CMK (cell line): ENCODE measurements at places on chromosomes 1 and 21.

DNA sequence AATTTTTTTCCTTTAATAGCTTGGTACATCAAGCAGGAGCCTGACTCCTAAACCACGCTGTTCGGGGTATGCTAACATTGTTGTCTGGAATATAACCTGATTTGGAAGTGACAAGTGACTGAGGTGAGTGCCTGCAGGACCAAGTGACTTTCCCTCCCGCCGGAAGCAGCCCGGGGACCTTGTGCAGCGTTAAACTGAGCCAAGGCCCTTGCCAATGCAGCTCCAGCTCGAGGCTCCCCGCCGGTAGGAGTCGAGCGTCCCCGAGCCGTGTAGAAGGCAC lies 716 bp upstream of the MTARC1 start:
- DNase-seq: no peak

DNA sequence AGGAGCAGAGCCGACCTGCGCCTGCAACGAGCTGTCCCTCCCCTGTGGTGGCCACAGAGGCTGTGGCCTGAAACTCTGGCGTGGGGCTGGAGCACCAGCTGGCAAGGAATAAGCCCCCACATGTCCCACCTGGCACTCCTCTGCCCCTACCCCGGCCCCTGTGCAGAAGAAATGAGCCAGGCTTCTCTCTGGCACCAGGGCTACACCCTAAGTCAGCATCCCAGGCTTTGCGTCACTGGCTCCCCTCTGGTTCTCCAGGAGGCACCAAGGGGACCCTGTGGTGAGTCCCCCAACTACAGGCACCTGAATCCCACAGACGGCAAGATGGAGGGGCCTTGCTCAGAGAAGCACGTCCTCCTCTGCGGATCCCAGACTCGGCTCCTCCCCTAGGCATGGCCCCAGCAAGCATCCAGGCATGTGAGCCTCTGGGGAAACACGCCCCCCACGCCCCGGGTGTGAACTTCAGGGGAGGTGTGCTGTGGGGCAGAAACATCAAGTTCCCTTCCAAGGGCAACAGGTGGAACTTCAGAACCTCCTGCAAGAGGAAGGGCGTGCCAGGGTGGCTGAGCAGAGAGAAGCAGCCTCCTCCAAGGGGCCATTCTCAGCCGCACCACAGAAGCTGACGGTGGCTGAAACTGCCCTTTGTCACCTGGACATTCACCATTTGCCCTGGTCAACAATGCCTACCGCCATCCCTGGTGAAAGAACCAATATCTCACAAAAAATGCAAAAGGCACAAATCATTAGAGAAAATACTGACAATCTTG lies 2.9 kb downstream of the KRTAP10-7 start:
- no peak for DNase-seq

GRCh38 chr1:50246869-50247268 lies 138.1 kb downstream of the ELAVL4 start:
- no peak for DNase-seq

DNA sequence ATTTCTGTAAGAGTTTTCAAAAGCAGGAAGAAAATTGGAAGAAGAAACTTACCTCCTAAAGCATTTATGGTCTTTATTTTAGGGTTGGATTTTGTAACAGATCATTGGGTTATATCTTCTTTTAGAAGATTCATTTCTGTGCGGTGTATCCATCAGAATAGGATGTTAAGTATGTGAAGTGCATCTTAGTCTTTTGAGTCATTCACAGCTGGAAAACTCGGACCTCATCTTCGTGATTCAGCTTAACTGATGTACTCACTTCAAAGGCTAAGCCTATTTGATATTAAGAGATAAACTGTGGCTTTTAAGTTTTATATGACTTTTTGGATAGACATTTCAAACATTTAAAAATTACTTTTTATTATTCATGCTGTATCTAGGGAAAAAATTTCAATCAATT lies 56.3 kb downstream of the GIPC2 start:
- no peak for DNase-seq

- DNase-seq: no peak
Observed at GRCh38 chr1:109094377-109094803, 3.8 kb downstream of the TMEM167B start.

GRCh38 chr1:81237473-81238089 lies 563.2 kb upstream of the ADGRL2 start:
- no peak for DNase-seq

DNA sequence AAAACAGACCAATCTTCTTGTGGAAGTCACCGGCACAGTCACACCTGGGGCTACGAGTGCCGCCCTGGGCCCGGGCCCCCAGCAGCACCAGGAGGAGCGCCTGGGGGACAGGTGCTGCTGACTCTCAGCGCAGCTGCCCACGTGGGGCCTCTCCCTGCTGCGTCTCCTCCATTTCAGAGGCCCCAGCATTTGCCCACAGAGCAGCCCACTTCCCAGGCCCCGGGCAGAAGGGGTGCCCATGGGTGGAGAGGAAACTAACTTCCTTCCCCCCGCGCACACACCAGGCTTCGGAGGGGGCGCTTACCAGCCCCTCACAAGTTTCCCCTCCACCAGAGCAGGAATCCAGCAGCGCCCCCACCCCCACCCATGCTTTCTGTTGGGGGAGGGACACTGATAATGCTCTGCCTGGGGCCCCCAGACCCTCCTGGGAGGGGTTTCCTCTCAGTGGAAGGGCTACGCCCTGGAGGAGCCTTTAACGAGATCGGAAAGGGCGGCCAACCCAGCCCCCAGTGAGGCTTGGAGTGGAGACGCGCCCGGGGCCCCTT lies 440 bp downstream of the TNFRSF25 start:
- no peak for DNase-seq

DNA sequence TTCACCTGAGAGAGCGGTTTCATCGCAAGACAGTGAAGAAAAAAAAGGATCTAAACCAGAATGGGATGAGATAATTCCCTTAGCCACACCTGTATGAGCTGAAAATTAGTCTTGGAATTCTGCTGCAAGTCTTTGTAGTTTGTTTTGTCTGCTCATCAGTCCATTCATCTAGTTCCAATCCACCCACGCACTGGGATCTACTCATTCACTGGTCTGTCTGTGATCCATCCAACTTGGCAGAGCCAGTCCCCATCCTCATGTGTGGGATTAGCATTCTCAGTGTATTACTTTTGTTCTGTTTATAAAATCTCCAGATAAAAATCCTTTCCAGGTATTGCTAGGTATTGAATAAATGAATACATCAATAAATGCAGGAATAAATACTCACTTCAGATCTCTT lies 266.5 kb upstream of the USP24 start:
- DNase-seq: no peak

GRCh38 chr1:237261198-237261597 lies 219.2 kb downstream of the RYR2 start:
- peak; percentile 7 for DNase-seq

DNA sequence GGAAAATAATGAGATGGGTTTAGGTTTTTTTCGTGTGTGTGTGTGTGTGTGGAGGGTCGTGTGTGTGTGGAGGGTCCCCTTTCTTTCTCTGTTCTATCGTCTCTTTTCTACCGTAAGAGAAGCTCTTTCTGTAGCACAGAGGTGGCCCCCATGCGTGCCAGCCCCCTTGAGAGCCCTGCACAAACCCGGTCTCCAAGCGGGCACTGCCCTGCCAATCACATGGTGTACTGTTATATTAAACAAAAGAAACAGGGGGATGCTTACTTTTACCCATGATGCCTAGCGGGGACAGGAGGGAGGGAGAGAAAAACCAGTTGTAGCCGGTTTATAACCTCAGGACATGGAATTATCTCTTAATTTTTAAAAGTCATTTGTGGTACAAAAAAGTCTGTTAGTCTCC lies 41.0 kb downstream of the GATAD2B start:
- DNase-seq: no peak

- no peak for DNase-seq
Observed at GRCh38 chr1:232207073-232207866, 422.7 kb downstream of the SIPA1L2 start.

GRCh38 chr1:183783767-183784637 lies 20.9 kb upstream of the RGL1 start:
- DNase-seq: no peak
